ENCODE measurements at places on chromosomes 12 and 14. TPM values are rescaled to one million over a fixed set of nuclear protein-coding genes. Genes with fewer than 3 reads are reported as not detected.

DNA sequence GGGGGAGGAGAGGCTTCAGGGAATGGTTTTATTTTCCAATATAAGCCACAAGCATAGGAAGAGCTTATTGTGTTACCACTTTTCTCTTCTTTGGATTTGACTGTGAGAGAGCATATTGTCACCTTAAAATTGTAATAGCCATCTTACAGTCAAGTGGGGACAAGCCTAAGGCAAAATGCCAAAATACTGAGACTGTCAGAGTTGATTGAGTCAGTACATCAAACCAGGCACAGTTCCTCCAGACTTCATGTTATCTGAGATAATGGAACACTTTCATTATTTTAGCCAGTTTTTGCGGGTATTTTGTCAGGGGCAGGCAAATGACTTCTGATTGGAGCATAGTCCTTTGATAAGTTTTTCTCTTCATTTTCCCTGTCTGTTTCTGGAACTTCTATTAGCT lies 19.5 kb upstream of the NUBPL start:
- peaks cover 5% of the 10 kb centered on the region for H3K27me3 ChIP-seq
- H3K4me1 ChIP-seq: no peaks in the 10 kb centered on the region
- H3K4me3 ChIP-seq: no peak overlapping the region
- H3K27ac ChIP-seq: no peak overlapping the region

- no peak for DNase-seq
- H3K36me3 ChIP-seq: peaks cover 1% of the 10 kb centered on the region
- H3K4me1 ChIP-seq: peaks cover 18% of the 10 kb centered on the region
These were observed 4.6 kb upstream of the SEC23A start for GRCh38 chr14:39107591-39107996.

CISTR gene
- total RNA-seq: not detected

- no peaks in the 10 kb centered on the region for H3K36me3 ChIP-seq
- H3K4me3 ChIP-seq: no peak overlapping the region
- no peak for DNase-seq
- H3K4me1 ChIP-seq: no peaks in the 10 kb centered on the region
- peaks cover 11% of the 10 kb centered on the region for H3K27me3 ChIP-seq
- H3K27ac ChIP-seq: no peak overlapping the region
These were observed 104.5 kb upstream of the EGLN3 start for GRCh38 chr14:34055157-34055950.

GLI1 gene
- total RNA-seq: not detected
